ENCODE measurements at places on chromosomes 1 and 21.

- DNase-seq = peak; percentile 56
These were observed 7.5 kb upstream of the CTPS1 start for GRCh38 chr1:40971966-40972365.

GRCh38 chr1:211764701-211765100 lies 65.9 kb downstream of the LPGAT1 start:
- DNase-seq = no peak

GRCh38 chr1:66397192-66397591 lies 136.8 kb upstream of the SGIP1 start:
- no peak for DNase-seq

DNA sequence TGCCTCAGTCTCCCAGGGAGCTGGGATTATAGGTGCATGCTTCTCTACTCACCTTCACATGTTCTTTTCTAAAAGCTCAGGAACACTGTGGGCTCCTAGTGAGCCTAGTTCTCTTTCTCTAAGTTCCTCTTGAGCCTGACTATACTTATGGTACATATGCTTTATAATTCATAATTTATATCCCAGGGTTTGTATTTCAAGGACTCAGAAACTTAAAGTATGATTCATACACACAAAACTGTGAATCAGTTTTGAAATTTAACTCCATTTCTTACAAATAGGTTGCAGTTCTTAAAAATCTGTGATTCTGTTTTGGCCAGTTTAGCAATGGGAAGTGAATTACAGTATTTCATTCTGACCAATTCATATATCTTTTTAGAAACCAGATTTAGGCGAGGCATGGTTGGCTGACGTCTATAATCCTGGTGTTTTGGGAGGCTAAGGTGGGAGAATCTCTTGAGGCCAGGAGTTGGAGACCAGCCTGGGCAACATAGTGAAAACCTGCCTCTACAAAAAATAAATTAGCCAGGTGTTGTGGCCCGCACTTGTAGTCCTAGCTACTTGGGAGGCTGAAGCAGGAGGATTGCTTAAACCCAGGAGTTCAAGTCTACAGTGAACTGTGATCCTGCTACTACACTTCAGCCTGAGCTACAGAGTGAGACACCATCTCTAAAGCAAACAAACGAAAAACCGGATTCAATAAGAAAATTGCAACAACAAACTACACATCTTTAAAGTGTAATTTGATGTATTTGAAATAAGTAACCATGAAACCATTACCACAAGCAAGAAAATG lies 15.6 kb downstream of the RASAL2 start:
- DNase-seq = no peak

DNA sequence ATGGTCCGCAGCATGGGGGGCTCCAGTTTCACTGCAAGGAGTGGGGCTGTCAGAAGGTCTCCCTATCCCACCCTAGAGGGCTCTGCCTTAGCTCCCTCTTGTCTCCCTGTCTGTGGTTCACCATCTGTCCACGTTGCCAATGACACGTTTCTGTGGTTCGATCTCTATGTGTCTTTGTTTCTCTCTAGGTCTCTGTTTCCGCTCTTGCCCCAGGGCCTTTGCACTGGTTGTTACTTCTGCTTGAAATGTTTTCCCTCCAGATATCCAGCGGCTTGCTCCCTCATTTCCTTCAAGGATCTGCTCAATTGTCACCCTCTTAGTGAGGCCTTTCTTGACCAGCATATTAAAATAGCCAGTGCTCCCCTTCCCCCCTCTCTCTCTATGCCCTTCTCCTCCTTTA lies 8.5 kb upstream of the MRPS15 start:
- no peak for DNase-seq

DNA sequence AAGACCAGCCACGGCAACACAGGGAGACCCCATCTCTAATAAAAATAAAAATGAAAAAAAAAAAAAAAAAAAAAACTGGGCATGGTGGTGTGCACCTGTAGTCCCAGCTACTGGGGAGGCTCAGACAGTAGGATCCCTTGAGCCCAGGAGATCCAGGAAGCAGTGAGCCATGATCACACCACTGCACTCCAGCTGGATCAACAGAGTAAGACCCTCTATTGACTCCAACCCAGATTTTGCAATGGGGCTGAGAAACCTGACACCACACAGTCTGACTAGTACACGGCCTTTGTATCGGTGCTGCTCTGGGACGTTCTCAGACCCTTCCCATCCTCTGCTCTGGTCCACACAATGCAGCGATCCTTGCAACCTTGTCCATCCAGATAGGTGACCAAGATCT lies 31.8 kb downstream of the SPATA21 start:
- no peak for DNase-seq

DNA sequence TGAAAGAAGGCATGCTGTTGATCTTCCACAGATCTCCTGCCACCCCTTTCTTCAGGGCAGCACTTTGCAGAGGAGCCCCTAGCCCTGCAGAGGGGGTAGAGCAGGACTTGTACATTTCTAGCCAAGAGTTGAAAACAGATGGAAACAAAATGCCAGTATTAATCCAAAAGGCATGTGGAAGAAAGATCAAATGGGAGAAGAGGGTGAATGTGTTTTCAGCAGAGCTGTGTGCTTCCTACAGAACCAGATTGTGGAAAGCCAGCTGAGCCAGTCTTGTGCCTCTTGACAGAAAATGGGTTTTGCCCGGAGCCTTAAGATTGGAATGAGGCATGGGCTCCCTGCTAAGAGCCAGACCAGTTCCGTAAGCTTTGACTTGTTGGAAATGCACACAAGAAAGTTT lies 105.2 kb upstream of the TSPAN2 start:
- DNase-seq = no peak

DNA sequence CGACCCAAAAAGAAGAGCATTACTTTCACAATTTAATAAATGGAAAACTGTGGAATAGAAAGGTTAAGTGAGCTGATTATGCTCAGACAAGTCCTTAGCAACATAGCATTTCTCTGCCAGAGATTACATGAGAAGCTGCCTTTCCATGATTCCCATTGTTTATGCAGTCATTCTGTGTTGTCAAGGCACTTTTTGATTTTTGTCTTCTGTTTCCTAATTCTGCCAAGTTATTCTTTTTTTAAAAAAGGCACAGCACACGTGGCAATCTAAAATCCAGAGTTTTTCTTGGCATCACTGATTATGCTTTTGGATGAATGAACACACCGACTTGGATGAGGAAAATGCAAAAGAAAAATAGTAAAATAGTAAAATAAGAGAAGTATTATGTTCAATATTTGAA lies 185.0 kb downstream of the RGS7 start:
- DNase-seq = no peak

DNA sequence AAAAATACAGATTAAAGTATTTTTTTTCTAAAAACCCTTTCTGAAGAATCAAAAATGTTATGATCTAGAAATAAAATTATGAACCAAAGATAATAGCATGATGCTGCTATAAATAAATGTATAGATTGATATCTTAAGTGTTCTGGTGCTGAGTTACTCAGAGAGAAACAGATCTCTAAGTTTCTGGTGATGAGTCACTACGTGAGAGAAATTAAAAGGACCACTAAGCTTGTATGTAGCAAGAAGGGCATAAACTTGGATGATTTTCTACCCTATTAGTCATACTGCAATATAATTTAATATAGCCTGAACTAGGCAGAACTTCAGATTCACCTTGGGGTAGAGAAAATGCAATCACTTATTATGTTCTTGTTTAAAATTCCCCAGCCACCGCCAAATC lies 514.8 kb downstream of the AMY1C start:
- DNase-seq = no peak

DNA sequence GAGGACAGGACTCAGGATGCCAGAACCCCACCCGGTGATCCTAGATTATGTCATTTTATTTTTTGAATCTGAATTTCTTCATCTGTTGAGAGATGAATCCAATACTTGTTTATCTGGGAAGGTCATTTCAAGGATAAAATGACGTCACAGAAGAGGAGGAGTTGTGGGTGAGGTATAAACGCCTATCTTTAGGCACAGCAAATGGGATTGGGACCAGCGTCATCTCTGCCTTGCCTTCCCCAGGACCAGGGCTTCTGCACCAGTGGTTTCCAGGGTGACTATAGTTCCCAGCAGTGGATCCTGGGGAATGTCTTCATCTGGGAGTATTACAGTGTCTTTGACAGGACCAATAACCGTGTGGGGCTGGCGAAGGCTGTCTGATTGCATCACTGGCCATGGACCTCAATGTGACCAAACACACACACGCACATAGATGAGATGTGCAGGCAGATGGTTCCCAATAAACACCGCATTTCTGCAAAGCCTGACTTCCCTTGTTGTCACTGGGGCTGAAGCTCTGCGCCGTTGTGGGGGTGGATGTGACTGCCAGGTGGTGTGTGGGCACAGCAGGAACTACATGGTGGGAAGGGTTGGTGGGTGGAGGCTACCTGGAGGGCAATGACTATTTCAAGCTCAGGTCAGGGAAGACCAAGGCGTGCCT lies 28.1 kb downstream of the KCNA10 start:
- no peak for DNase-seq

GRCh38 chr1:41758904-41759548 lies 159.7 kb downstream of the HIVEP3 start:
- no peak for DNase-seq

GRCh38 chr1:8540261-8540941 lies 222.5 kb downstream of the SLC45A1 start:
- no peak for DNase-seq

DNA sequence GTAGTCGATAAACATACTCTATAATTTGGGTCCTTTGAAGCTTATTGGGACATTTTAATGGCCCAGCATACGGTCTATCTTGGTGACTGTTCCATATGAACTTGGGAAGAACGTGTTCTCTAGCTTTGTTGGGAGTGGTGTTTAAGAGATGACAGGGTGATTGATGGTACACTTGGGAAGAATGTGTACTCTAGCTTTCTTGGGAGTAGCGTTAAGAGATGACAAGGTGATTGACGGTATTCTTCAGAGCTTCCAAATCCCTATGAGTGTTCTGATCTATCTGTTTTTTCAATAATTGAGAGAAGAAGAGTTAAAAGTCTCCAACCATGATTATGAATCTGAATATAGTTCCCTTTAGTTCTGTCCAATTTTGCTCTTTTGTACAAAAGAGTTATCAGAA lies 9.4 kb downstream of the NPHP4 start:
- DNase-seq = no peak

DNA sequence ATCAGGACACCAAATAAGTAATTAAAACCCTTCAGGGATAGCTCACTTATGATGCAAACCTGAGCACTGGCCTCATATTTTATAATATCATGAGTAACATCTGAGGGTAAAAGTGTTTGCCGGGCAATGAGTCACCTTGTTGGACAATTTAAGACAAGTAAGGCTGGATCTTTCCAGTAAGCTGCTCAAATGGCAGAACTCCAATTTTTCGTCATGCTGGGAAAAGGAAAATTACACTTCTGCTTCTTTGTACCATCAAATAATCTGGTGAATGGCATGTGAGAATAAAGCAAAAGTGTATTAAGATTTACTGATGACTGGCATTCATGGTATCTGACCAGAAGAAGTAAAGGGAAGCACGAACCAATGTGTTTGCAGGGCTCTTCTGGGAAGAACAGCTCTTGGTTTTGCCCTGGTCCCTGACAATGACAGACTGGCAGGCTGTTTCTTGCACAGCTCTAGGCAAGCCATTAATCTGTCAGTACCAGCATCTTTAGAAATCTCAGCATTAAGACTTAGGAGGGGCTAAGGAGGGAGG lies 392.2 kb downstream of the VAV3 start:
- no peak for DNase-seq

DNA sequence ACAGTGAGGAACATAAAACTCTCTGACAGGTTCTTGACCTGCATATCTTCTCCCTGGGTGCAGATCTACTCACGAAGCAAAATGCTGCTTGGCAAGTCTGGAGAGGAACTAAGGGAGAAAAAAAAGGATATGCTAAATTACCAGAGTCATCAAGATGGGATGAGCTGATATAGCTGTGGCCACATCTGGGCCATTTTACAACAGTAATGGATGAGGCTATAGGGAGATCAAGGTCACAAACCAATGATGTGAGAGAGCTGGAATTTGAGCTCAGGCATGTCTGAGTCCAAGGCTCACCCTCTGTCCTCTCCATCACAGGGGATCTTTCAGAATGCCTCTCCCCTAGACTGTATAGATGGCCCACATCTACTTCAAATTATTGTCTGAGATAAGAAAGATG lies 26.2 kb downstream of the ZMYND12 start:
- DNase-seq = no peak

DNA sequence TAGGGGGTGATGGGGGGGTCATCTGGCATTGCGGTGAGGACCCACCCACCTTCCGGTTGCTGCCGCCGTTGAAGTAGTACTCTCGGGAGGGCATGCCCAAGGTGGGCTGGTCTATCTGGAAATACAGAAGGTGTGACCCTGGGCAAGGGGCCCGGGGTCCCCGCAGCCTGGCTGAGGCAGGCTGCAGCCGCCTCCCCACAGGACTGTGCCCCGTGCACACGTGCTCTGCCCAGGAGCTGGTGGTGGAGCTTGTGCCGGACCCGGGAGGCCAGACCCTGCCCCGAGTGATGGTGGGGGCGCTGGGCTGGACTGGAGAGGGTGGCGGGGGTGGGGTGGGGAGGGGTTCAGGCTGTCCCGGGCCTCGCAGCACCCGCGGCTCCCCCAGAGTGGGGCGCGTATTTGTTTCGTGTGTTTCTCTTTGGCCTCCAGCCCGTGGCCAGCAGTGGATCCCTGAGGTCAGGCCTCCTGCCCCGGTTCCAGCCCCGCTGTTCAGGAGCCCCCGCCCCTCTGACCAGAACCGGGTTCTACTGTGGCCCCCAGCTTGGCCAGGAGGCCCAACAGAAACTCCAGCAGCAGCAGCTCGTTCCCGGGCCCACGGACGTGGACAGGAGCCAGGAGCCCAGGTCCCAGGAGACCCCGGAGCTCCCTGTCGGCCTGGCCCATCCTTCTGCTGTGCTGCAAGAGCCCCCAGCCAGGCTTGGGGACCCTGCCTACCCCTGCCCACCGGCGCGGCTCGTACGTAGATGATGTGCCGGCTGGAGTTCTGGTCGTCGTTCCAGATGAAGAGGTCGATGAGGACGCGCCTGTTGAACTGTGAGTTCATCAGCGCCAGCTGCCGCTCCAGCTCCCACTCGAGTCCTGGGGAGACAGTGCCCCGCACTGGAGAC lies 19.2 kb downstream of the PRXL2B start:
- no peak for DNase-seq

DNA sequence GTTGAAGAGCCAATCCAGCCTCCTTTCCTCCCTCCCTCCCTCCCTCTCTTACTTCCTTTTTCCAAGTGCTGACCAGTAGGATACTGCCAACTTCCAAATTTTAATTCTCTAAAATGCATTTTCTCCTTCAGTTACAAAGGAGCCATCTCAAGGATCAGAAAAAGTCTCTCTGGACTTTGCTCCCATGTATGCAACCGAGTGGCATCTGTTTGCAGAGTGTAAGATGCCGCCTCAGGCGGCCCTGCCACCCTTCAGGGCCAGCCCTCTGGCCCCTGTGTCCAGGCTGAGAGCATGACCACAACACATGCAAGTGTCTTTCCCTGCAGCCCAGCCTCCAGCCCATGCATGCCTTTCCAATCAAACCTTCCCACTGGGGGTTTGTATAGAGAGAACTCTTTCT lies 205.3 kb upstream of the RAB4A start:
- DNase-seq = no peak
